ENCODE measurements at places on chromosomes 12 and 14.

- DNase-seq: no peak
Measured at GRCh38 chr14:79328863-79329262, 882.4 kb downstream of the DIO2 start.

- no peak for DNase-seq
Measured at GRCh38 chr12:5817246-5817645, 127.8 kb downstream of the ANO2 start.

- DNase-seq: no peak
Measured at GRCh38 chr14:22888662-22889061, 5.6 kb downstream of the REM2 start.

DNA sequence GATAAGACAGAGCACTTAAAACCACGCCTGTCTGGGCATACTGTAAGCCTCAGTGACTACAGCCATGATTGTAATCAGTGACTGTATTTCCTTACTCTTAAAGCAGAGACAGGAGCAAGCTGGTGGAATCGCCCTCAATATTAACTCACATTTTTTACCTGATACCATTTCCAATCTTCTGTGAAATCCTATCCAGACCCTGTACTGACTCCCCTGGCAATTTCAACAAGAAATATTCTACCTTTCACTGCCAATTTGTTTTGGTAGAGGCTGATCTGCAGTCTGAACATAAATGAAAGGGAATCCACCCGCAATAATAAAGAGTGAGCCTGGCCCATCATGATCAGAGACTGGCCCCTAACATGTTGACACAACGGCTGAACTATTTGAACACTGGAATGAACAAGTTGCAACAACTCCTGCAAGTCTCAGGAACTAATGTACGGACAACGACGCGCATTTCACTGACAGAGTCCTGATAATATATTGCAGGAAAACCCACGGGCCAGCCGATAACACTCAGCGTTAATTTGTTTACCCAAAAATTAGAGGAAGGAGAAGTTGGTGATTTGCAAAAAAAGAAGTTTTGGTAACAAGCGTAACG, 195.5 kb upstream of the BTG1 start:
- no peak for DNase-seq

- DNase-seq: no peak
Measured at GRCh38 chr12:38538319-38538718, 221.7 kb downstream of the ALG10B start.

- no peak for DNase-seq
Measured at GRCh38 chr12:109937371-109937770, 37.3 kb downstream of the TCHP start.

DNA sequence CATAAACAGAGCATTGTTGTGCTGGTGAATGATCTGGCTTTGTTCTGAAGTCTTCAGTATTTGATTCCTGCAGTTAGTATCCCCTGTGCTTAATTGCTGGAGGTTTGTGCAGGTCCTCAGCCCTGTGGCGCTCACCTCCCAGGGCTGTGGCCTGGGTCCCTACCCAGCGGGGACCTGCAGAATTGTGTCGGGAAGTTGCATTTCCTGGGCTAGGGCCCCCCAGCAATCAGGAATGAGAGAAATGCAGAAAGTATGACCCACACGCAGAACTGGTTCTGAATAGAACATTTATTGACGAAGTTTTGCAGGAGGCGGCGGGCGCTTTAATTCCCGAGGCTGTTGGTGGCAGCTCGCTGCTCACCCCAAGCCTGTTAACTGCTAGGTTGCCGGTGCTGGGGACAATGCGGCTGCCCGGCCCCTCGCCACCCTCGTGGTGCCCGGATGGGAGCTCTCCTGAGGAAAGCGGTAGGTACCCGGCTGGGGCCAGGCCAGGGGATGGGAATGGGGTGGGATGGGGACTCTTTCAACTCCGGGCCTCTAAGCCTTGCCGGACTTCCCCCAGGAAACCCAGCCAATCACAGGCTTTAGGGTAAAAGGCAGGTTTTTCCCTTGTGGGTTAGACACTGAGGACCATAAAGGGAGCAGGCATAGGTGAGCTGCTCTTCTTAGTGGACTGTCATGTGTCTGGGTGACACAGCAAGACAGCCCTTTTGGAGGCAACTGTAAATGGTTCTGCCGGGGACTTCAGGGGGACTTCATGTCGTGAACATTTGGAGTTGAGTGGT, 11.6 kb downstream of the PLEKHG3 start:
- no peak for DNase-seq

- no peak for DNase-seq
Measured at GRCh38 chr12:97246368-97246767, 216.2 kb upstream of the RMST start.

DNA sequence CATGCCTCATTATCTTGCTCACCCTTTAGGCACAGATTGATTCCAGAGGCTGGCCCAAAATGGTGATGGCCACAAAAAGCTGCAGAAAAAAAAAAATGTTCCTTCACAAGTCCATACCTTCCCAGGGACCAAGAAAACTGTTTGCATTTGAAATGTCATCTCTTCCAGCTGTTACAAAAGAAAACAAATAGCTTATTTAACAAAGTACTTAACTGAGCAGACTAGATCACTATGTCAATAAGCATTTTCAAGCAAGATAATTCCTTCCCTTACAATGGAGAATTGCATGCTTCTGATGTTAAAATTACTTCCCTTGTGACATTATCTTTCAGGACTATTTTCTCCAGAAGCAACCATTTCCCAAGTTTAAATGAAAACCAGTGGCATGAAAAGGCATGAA, 377.9 kb upstream of the KITLG start:
- DNase-seq: no peak

DNA sequence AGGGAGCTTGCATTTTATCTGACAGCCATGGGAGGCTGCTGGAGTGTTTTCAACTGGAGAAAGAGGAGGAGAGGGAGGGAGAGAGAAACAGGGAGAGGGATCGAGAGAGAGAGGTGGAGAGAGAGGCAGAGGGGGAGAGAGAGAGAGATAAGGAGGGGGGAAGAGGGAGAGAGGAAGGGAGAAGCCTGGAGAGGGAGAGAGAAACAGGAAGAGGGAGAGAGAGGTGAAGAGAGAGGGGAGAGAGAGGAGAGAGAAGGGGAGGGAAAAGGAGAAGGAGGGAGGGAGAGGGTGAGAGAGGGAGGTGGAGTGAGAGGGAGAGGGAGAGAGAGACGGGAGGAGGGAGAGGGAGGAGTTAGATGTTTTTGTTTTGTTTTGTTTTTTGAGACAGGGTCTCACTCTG, 45.6 kb downstream of the DNAH10 start:
- DNase-seq: no peak

GRCh38 chr12:57983858-57984505, 42.6 kb downstream of the ATP23 start:
- no peak for DNase-seq

- no peak for DNase-seq
Measured at GRCh38 chr14:45246691-45247090, 6.3 kb downstream of the MIS18BP1 start.

- DNase-seq: no peak
Measured at GRCh38 chr12:58906917-58907316, 13.4 kb downstream of the LRIG3 start.
